ENCODE measurements at places on chromosomes 5 and 9.
A peak's percentile ranks its signal among the peaks of the same experiment; 100 is the strongest.

DNA sequence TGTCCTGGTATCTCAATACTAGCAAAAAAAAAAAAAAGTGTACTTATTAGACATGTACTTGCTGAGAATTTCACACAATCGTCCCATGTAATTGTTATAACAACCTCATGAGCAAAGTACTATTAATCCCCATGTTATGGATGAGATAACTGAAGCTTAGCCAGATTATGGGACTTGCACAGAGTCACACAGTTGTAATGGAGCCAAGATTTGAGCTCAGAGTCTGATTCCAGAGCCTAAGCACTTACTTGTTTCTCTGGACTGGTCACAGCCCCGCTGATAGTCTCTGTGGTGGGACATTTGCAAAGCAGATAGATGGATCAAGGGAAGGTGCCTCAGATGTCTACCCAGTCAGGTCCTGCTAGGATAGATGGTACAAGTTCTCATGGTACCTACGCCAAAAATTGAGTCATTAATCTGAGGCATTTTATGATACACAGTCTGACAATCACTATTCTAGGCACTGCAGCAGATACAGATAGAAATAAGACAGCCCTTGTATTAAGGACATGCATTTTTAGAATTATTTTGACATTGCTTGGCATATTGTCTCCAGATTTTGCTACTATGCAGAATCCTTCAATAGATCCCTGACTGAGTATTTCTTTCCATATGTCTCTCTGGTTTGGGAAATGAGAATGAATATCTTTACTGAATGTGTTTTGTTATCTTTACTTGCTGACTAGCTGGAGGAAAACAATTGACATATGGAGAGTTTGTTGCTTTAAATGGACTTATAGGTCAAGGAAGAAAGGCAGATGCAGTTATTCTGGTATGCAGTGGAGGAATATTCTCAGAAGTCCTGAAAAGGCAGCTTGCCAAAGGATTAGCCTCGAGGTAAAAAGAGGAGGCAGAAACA is 149.5 kb downstream of the ADAMTSL1 start:
- DNase-seq = no peak

DNA sequence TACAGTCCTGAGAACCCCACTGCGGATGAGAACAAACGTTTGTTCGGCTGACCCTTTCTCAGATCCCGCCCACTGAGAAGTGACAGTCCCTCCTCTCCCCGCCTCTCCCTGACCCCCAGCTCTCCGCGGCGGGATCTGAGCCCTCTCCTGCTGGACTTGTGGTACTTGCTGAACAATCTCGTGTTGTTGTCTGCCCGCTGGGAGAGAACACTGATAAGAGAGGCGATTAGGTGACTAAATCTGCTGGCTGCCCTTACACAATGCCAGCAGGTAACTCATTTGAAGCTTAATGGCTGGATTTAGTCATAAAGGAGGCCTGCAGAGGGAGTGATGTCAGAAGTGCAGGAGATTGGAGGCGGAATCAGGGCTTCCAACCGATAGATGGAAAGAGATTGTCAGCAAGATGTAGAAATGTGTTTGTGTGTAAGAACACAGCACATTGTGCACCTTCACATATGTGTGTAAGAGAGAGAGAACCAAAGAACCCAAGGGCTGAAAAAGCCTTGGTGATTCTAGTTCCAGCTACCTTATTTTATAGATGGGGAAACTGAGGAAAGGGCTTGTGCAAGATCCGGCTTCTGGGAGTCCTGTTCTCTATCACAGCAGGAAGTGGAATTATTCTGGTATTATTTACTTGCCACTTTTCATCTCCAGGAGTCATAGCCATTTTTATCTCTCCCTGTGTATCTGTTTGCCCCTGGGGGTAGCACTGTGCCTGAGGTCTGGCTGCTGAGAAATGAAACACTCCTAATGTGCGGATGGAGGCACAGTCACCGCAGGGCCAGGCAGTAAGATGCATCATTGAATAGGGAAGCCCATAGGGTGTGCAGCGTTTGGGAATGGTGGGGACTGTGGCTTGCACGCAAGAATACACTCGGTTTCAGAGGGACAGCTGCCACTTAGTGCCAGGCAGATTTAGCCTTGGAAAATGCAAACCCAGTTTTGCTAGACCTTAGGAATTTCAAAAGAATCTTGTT is 203.7 kb upstream of the MSX2 start:
- DNase-seq = no peak

GRCh38 chr5:112717506-112718082 is 20.1 kb upstream of the APC start:
- DNase-seq = no peak

DNA sequence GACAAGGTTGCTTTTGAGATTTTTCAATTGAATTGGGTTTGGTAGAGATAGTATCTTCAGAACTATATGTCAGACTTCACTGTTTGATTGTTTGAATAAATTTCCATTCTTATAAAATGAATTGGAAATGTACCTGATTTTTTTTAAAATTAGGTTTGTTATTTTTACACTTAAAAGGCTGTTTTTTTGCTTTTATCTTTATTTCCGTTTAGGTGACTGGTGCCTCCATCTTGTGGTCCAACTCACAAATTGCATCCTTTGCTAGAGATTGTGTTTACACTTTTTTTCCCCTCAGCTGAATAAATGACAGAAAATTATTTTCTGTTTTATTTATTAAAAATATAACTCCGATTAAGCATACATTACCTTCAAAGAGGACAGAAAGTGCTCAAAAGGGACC is 15.6 kb downstream of the NDUFAF2 start:
- peak; percentile 36 for DNase-seq

DNA sequence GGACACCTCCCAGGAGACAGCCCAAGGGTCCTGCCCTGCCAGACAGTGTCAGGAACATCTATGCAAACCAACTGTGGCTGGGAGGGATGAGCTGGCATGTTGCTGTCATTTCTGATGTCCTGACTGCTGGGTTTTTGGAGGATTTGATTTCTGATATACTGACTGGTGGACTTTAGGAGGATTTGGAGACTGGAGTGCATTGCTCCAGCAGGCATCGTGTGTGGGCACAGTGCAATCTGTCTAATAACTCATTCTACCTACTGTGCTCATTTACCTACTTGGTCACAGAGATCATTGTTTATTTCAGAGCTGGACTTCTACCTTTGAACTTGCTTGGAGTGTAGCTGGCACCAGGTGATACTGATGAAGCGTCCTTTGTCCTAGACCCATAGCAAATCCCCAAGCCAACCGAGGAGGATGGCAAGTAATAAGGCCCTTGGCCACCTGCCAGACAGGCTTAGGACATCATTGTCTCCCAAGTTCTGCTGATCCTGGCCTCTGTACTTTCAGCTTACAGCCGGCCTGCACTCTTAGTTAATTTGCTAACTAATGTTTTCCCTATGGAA is 124.3 kb upstream of the ICE1 start:
- no peak for DNase-seq

- DNase-seq = no peak
These were observed 38.5 kb upstream of the STX17 start for GRCh38 chr9:99867968-99868367.

DNA sequence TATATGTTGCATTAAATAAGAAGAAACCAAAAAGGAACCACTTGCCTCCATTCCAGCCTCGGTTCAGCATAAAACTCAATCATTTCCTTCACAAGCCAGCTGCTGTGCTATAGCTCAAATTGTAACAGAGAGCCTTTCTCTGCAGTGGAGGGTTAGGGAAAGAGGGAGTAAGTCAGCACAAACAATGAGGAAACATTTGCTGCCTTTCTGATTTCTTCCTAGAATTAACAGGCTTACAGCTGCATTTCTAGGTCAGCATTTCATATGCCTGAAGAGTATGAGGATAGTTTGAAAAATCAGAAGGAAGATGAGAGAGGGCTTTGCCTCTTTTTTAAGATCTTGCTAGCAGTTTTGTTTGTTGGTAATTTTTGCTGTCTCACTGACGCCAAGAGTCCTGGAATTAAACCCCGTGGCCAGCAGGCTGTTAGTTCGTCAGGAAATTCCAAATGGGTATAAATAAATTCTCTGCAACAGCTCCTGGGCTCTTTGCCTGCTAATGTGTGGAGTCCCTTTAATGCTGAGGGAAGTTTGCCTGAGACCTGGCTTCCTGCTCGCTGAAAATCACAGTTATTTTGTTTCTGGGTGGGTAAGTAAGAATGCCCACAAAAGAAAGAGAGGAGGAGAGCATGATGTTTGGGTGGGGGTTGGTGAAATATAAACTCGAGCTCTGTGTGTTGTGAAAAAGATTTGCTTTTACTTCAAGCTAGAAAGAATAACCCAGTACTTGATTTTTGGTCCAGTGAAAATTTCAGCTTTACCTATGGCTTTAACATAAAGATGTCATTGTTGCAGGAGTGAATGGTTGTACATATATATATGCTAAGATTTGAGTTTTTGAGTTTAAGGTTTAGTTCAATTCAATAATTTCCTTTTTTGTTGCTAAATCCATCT is 148.1 kb upstream of the DMRT1 start:
- DNase-seq = peak; percentile 89

Measured in lung microvascular endothelial cell (primary cell).